Activated T-helper 9 cell treated with anti-CD3 and anti-CD28 coated beads, Interleukin-2, amount 50 U/mL, for 16 hours (primary cell): ENCODE measurements at places on chromosomes 7 and 10.

GRCh38 chr10:73867871-73868631 is 6.3 kb downstream of the CAMK2G start:
- DNase-seq: no peak

DNA sequence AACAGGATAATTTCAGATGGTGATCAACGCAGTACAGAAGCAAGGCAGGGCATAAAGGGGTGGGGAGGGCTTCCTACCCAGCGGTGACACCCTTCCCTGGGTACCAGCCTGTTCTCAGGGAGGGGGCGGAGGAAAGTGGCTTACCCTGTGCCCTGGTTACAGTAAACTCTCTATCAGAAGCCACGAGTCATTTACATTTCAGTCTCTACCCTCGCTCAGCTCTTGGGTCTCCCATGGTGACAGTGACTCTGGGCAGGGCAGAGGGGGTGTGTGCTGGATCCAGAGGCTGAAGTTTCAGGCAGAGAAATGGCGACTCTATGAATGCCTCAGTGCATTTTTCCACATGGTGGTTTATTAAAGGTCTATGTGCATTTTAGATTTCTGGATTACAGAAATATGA is 107.0 kb downstream of the ADARB2 start:
- no peak for DNase-seq

- DNase-seq: no peak
Observed at GRCh38 chr10:88386821-88387773, 196.0 kb downstream of the RNLS start.

GRCh38 chr10:72472306-72472705 is 117.6 kb upstream of the DNAJB12 start:
- no peak for DNase-seq

- DNase-seq: no peak
Observed at GRCh38 chr7:76149847-76150691, 51.6 kb upstream of the SRRM3 start.

GRCh38 chr10:63866747-63867140 is 345.5 kb downstream of the REEP3 start:
- DNase-seq: no peak

DNA sequence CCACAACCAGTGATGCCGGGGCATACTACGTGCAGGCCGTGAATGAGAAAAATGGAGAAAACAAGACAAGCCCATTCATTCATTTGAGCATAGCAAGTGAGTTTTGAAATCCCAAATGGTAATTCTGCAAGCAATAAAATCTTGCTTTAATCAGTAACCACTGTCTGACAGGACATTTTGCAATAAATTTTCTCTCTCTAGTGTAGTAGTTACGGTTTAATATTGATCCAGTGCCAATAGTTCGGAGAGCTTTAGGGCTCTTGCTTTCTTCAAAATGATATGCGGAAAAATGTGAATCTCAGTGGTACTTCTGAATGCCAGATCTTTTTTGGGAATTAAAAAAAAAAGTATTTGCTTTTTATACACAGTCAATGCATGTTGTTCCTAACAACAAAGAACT is 520.4 kb downstream of the SDK1 start:
- no peak for DNase-seq

DNA sequence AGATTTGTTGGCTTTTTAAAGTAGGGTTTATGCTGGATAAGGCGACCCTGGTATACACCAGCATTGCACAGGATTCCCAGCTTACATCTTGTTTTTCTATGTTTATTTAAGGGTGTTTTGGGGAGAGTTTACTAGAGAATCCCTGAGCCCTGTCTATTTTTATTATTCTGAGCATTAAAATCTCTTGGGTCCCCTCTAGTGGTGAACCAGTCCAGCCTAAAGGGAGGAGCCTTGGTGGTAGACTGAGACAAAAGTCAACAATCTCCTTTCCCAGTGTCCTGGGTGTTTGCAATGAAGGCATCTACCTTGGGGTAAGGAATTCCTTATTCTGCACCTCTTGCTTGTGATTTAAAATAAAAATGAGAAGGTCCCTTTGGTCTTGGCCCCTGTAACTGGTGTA is 38.2 kb downstream of the ANTXRL start:
- no peak for DNase-seq

DNA sequence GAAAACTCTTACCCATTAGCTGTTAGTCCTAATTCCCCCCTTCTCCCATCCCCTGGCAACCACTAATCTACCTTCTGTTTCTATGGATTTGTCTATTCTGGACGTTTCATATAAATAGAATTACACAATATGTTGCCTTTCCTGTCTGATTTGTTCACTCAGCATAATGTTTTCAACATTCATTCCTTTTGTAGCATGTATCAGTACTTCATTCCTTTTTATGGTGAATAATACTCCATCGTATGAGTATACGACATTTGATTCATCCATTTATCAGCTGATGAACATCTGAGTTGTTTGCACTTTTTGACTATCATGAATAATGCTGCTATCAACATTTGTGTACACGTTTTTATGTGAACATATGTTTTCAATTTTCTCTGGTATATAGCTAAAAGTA is 4.4 kb upstream of the FRAT1 start:
- no peak for DNase-seq

DNA sequence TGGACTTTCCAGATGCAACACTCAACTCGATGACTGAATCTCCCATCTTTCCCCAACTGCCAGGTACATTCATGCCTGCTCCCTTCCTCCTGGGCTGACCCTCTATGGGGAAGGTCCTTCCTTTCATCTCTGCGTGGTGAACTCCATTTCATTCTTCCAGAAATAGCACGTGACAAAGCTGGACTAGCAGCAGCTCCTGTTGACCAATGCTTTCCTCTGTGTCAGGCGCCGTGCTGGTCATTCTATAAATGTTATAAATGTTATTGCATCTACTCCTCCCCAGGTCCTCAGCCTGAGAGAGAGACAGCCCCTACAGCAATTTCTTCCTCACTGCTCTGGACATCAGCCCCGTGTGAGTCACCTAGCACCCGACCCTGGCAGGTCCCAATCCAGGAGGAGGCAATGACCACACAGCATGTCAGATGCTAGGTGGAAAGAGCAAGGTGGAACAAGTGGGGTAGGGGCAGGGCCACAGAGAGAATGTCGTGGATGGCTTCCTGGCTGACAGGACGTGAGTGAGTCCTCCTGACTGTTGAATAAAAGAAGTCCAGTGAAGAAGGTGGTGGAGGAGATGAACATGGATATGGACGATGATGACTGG is 178.1 kb downstream of the ADAM12 start:
- DNase-seq: no peak

DNA sequence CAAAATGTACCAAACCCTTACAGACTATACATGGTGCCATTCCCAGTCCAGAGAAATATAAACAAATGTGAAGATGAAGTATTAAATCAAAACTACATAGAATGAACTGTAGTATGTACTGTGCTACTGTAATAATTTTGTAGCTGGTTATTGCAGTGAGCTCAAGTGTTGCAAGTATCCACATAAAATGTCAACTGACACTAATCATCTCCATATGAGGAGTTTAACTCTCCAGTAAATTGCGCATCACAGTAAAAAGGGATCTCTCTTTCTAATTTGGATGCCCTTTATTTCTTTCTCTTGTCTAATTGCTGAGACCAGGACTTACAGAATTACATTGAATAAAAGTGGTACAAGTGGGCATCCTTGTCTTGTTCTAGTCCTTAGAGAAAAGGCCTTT is 165.5 kb downstream of the CPED1 start:
- DNase-seq: no peak

DNA sequence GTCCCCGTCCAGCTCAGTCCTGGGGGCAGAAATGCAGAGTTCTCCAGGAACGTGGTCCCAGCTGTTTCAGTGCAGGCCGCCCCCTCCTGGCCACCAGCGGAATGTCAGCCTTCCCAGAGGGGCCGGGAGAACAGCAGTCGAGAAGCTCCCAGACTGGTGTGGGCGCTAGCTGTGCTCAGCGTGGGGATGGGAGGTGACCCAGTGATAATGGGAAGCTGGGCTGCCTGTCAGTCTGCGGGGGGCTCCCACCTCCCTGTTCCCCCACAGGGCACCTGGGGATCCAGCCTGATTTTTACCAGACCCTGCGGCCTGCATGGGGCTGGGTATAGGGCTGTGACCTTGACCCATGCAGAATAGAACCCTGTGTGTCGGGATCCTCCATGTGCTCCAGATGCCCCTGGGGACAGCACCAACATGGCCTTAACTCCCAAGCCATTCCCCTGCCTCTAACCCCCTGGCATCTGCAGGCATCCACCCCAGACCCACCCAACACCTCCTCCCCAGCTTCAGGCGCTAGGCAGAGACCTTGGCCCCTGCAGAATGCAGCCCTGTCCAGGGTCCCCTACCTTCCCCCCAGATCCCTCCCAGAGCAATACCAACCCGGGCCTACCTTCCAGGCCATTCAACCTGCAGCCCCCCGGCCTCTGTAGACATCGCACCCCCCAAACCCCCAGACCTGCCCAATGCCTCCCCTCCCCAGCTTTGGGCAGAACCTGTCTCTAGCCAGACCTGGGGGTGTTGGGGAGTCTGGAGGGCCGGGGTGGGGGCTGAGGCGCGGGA is 880 bp upstream of the ELN start:
- DNase-seq: peak; percentile 43

DNA sequence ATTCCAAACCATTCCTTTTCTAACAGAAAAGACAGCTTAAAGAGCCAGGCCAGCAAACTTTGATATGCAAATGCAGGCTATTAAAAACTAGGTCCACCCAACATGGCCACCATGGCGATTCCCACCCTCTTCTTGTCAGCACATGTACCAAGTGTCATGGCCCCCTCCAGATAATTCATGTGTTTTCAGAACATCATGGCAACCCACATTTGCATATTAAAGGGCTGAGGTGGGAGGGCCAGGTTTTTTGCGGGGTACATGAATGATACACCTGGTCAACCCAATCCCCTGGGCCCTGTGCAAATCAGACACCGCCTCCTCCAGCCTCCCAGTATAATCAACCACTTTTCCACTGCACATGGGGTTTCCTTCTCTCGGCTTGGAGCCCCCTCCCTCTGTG is 965 bp upstream of the ERVW-1 start:
- no peak for DNase-seq
